ENCODE measurements at places on chromosomes 1 and 21.

GRCh38 chr1:55774446-55774845 is 559.3 kb upstream of the USP24 start:
- no peak for DNase-seq

GRCh38 chr21:33657124-33657820 is 15.0 kb downstream of the ITSN1 start:
- no peak for DNase-seq

- DNase-seq = no peak
Measured at GRCh38 chr1:22132517-22133235, 10.2 kb downstream of the WNT4 start.

- DNase-seq = peak; percentile 55
Measured at GRCh38 chr1:145960468-145961108, 2.8 kb upstream of the LIX1L start.

All from CD4-positive, alpha-beta T cell treated with Interleukin-10 for 1 hour (primary cell).